ENCODE measurements at places on chromosomes 4 and X.

DNA sequence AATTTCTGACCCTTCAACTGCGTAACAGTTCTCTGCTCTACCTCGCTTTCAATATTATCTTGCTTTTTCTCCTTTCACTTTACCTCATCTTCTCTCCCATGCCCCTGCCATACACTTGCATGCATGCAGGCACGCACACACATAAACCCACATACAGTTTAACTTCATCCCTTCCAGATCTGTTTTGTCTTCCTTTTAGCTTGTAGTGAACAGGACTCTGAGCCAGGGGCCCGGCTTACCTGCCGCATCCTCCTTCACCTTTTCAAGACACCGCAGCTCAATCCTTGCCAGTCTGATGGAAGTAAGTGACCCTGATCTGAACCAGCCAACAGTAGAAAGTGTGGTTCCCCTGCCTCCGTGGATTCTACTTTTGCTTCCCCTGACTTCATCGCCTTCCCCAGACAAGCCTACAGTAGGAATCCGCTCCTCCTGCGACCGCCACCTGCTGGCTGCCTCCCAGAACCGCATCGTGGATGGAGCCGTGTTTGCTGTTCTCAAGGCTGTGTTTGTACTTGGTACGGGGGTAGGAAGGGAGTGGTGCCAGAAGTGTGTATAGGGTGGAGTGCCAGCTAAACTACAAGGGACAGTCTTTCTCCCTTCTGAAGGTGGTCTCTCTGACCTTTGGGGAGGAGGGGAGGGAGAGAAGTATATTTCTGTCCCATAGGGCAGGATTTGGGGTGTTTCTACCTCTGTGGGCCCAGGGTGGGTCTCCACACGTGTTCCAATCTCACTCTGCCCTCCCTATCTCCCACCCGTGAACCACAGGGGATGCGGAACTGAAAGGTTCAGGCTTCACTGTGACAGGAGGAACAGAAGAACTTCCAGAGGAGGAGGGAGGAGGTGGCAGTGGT, 10.7 kb downstream of the MED12 start:
- DNase-seq = peak; percentile 50

- DNase-seq = no peak
Measured at GRCh38 chrX:145923376-145923775, 105.7 kb downstream of the SLITRK2 start.

DNA sequence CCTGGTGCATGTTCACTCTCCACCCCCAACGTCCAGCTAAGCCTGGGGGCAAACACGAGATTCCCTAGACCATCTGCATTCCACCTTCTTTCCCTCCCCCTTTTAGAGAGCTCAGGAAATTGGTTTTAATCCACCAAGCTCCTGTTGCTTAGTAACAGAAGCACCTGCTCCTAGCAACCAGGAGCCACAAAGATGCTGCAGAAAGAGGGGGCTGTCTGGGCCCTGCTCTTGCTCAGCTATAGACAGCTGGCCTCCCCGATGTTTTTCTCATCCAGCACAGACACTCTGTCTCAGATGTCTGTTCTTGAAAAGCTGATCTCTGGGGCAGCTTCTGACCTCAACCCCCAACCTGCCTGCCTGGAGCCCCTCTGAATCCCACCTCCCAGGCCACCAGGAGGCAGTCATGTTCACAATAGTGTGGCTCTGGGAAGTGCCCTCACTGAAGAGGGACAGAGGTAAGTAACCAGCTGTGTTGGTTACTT, 71.5 kb downstream of the SLC16A2 start:
- no peak for DNase-seq

GRCh38 chr4:185066179-185066578, 47.9 kb downstream of the HELT start:
- DNase-seq = no peak

DNA sequence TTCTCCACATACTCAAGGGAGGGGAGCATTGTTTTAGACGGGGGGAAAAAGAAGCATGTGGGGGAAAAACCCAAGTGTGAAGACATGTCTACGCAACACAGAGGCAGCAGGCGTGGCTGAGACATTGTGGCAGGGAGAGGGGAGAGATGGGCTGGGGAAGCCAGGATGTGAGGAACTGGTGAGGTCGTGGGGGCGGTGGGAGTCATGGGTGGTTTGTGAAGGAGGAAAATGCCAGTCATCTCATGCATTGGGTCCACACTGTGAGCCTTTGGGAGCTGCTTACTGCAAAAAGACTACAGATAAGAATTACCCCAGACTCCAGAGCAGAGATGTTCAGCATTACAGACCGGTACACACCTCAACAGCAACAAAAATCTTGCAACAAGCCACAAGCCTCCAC, 2.1 kb downstream of the JAKMIP1 start:
- DNase-seq = no peak

DNA sequence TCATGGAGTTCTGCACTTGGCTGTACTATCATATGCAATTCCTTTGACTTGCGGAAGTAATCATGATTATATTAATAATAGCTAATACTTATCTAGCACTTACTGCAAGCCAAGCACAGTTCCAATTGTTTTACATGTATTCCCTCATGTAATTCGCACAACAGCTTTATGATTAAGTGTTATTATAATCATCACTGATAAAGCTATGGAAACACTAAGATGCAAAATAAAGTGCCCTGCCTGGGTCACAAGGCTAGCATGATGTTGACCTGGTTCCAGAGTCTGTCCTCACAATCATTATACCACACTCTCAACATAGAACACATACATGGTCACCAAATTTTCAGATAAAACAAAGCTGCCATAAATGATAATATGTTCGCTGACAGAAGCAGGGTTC, 234.6 kb downstream of the FMR1NB start:
- DNase-seq = no peak

DNA sequence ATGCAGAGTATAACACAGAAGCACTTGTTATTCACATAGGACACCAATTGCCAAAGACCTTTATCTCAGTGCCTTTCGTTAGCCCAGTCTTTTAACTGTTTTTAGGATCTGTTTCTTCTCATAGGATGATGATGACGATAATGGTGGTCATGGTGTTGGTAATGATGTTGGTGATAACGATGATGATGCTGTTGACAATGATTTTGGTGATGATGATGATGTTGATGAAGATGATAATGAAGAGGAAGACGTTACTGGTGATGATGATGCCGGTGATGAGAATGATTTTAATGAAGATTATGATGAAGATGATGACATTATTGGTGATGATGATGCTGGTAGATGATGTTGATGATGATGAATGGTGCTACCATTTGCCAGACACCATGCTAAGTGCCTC, 29.8 kb downstream of the LDB2 start:
- DNase-seq = no peak

- DNase-seq = no peak
Measured at GRCh38 chrX:16472345-16472744, 177.6 kb upstream of the S100G start.

GRCh38 chr4:145503486-145504072, 21.9 kb downstream of the SMAD1 start:
- DNase-seq = no peak

- no peak for DNase-seq
Measured at GRCh38 chr4:78379040-78379439, 172.5 kb upstream of the ANXA3 start.

GRCh38 chrX:150361070-150361776, 1.9 kb upstream of the MAMLD1 start:
- DNase-seq = peak; percentile 2

- no peak for DNase-seq
Measured at GRCh38 chr4:98298022-98298421, 36.8 kb downstream of the RAP1GDS1 start.

GRCh38 chrX:142040906-142041305, 137.2 kb downstream of the MAGEC1 start:
- DNase-seq = no peak

- no peak for DNase-seq
Measured at GRCh38 chr4:83207497-83208101, 77.0 kb downstream of the COQ2 start.

GRCh38 chrX:110157444-110157843, 154.5 kb downstream of the TMEM164 start:
- DNase-seq = no peak
